ENCODE measurements at places on chromosomes 6 and 20.

DNA sequence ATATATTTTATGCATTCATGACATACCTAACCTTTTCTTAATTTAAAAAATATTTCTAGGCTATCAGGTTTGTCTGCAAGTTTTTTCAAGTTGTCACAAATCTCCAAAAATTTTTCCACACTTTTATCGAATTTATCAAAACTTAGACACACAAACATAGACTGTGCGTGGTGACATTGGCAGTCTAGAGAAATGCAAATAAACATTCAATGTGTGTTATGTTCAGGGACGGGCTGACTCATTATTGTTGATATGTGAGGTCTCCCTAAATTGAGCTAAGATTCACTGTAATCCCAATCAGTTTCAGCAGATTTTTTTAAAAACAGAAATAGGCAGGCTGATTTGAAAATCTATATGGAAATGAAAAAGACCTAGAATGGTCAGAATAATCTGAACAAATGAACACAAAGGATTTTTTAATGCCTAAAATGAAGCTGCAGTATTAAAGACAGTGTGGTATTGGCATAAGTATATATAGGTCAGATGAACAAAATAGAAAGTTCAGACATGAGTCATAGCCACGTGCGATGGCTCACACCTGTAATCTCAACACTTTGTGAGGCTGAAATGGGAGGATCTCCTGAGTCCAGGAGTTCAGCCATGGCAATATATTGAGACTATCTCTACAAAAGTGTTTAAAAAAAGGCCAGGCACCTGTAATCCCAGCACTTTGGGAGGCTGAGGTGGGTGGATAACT lies 19.2 kb downstream of the BLTP3A start:
- no peak for DNase-seq

DNA sequence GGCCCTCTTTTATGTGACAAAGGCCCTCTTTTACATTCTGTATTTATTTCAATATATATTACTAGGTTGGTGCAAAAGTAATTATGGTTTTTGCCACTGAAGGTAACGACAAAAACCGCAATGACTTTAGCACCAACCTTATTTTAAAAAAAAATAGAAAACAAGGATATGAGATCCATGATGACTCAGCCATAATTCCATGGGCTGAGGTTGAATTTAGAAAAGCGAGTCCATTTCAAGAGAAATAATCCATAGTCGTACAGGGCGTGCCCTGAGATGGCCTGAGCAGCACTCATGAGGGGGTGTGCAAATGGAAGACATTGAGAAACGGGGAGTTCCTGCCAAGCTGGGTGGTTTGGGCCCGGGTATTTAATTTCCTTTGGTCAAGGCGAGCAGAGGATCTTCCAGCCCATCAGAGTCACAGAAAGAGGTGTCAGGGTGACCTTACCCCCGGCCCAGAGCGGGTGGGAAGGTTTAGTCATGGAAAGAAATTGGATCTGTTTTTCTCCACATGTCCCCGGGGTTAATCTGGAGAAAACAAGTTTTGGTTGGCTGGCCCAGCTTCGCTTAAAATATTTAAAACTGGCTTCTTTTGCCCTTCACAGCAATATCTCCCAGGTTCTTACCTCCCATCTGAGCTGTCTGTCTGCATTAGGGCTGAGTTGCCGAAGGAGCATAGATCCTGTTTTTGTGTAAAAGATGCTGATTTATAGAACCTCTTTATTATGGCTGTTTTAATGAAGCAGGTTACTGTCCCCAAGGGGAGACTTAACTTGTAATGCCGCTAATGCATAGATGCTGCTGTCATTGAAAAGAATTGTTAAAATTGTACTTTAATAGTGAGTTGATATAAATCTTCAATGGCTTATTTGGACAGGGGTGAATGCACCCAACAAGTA lies 255.6 kb downstream of the PREX1 start:
- DNase-seq = no peak

DNA sequence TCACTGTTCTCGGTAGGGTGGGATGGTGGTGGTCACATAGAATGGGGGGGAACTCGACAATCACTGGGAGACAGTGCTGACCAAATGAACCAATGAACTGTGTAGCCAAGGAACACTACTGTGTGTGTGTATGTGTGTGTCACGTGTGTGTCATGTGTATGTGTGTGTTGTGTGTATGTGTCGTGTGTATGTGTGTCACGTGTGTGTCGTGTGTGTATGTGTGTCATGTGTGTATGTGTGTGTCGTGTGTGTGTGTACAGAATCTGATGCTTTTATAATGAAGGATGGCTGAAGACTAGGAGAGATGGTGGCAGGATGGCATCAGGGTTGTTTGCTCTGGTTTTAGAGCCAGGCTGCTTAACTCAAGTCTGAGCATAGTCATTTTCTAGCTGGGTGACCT lies 99.1 kb upstream of the DUSP22 start:
- no peak for DNase-seq

DNA sequence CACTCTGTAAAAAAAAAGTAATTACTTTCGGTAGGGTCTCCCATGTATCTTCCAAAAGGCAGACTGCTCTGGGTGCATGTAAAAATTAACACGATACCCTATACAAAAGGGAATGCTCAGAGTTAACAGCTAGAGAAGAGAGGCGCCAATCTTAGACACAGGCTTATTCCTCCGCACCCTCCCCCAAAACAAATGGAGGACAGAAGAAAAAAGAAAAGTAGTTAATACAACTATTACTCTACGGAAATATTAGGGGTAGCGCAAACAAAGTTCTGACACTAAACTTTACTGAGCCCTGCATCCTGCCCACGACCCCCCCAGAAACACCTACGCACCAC lies 331 bp upstream of the UFL1 start:
- DNase-seq = no peak

DNA sequence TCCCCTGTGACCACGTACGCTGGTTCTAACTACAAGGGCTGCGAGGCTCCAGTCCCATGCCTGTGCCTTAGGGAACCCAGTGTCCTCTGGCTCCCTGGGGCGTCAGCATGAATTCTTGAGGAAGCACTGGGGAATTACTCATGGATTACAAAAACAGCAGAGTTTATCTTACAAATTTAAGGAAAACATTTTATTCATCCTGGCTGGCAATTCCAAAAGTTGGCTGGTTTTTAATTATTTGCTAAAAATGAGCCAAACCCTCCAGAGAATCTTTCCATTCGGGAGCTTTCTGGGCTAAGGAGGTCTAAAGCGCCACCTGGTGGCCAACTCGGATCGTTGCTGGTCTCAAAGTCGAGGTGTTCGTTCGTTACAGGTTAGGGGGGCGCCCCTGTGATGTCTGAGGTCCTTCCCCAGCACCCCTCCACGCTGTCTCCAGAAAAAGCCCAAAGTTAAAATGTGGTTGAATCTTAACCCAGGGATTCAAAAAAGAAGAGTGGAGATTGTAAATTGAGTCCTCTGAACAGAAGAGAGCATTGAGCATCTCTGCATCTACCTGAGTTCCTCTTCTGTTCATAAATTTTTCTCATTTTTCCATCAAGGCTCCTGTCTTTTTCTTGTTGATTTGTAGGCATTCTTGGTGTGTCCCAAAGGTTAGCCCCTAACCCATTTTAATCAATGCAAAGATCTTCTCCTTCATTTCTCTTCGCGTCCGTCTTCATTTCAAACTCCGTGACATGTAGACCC lies 99.4 kb downstream of the BFSP1 start:
- peak; percentile 57 for DNase-seq

DNA sequence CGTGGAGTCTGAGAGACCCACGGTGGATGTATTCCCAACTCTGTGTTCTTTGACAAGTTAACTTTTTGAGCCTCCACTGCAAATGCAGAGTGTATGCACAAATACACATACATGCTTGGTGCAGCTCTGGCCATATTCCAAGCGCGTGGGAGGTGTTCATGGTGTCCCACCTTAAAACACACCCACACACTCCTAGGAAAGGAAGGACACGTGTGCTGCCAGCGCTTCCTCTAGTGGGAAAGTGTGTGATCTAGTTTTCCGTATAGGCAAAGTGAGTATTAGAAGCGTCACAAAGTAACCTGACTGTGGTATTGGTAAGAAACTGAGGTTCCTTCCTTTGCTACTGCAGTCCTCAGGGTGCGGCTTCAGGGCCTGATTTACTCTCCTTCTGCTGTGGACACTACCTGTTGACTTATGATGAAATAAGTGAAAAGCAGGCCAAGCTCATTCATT lies 36.0 kb upstream of the MPC1 start:
- DNase-seq = no peak

DNA sequence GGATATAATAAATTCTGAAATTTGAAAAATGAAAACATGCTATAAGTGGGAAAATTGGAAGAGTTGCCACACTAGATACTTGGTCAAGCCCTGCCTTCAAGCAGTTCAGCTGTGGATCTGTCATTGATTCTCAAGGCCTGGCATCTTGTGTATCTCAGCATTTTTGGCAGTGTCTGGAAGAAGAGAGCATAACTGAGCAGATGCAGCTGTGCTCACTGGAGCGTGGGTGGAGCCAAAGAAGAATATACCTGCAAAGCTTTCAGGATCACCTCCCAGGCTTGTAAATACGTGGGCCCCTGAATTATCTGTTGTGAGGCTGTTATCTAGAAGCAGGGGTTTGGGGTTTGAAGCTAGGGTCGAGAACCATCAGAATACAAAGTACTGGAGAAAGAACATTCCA lies 31.3 kb upstream of the CHD6 start:
- DNase-seq = no peak

GRCh38 chr20:61204206-61204605 lies 47.9 kb upstream of the CDH4 start:
- DNase-seq = no peak

GRCh38 chr6:35484921-35485392 lies 11.9 kb downstream of the TEAD3 start:
- no peak for DNase-seq

DNA sequence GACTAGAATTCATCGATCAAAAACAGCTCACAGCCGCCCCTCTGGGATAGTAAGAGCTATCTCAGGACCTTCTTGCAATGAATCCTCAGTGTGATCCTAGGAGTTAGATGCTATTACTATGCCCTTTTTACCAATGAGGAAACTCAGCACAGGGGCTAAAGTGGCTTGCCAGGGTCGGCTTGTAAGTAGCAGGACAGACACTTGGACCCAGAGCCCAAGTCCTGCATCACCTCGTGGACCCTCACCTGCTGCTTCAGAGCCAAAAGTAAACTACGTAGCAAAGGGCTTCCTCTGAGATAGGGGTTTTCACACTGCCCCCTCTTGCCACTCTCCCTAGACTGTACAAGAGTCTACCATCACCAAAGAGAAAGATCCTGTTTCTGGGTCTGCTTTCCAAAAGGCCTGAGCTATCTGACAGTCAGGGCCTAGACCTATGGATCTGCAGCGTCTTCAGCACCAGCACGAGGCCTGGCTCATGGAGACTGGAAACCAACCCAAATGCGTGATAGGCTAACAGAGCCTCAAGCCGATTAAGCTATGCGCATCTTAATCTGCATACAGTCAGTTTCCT lies 172.3 kb downstream of the ANKRD60 start:
- DNase-seq = no peak

DNA sequence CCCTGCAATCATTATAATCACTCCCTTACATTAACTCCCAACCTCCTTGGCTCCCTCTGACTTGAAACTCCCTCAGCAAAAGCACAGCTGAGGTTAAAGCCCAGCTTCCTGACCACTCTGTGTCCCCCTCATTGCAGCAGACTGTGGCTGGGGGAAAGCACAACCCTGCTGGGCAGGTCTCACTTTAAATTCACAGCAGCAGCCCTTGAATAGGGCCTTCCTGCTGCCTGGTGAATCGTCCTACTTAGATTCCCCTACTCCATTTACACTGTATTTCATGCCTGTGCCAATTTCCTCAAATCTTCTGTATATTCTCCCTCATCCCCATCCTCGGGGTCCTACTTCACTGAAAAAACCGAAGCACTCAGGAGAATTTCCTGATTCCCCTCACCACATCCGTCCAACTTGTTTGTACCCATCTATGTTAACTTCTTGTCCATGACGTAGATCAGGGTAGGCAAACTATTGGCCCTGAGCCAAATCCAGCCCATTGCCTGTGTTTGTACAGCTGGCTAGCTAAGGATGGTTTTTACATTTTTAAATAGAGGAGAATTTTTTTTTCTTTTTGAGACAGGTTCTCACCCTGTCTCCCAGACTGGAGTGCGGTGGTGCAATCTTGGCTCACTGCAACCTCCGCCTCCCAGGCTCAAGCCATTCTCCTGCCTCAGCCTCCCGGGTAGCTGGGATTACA lies 31.5 kb upstream of the GCM1 start:
- peak; percentile 80 for DNase-seq

DNA sequence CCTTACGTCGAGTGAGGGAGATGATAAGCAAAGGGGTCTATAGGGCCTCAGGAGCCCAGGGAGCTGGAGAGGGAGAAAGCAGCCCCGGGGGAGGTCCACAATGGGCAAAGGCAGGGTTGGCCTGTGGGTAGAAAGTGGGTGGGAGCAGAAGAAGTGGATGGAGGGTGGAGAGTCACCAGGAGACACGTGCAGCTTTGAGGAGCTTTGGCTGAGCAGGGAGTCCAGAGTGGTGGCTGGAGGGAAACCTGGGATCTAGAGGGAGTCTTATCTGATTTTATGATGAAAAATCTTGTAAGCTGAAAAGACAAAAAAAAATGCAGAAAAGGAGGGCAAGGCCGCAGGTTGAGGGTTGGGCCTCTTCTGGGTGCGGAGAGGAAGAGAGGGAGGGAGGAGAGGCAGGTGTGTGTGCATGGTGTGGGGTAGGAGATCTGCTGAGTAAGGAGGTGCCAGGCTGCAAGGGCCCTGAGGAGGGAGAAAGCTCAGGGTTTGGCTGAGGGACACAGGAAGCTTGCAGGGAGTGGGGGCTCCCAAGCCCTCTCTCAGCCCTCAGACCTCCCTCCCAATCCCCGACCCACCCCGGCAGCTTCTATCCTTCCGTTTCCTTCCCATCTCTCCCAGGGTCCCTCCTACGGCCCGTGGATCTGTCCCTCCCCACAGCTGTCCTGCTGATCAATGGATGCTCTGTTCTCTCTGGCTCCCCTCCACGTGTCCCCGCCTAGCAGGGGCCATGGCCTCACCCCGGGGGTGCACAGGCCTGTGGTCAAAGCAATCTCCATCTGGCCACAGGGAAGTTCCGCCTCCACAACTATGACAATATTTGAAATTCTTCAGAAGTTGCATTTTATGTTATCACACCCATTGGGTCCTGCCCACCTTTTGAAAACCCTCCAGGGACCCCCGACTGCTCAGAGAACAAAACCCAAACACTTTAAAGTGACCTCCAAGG lies 17.1 kb upstream of the BPI start:
- DNase-seq = no peak

DNA sequence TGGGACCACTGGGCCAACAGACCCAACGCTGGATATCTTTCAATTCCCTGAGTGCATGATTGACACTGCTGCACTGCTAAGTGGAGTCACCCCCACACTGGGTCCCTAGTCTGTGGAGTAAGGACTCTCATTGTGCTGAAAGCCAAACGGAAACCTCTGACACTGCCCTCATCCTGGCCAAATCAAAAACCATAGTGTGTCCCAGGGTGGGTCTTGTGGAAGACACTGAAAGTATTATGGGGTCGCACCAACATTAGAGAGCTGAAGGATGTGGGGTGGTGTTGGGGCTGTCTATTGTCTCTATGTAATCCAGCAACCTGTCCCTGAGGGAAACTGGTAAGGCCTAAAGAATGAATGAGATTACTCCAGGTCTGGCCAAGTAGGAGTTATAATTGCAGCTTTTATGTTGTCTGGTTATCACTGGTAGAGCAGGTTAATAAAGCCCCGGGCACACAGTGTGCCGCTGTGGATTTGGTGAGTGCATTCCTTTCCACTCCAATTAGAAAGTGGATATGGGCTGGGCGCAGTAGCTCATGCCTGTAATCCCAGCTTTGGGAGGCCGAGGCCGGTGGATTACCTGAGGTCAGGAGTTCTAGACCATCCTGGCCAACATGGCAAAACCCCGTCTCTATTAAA lies 57.9 kb downstream of the HLA-A start:
- no peak for DNase-seq
